Testis (tissue), 5 donors: ENCODE measurements at places on chromosomes 11 and 22. TPM values are rescaled to one million over a fixed set of nuclear protein-coding genes. Genes with fewer than 3 reads are reported as not detected.

DNA sequence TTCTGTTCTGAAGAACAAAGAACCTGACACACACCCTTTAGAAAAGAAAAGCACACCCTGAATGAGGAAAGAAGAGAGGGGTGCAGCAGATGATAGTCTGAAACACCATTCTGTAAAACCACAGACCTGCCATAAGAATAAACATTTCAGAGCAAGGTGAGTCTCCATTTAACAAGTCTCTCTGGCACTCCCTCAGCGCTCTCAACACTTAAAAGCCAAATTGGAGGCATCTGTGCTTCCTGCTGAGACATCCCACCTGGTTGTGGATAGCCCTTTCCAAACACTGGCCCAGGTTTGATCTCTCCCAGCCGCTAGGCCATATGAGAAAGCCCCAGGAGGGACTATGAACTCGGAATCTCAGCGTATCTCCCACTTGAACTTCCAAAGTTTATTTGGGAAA is 36.3 kb downstream of the ETS1 start:
- DNase-seq, result no peak

GRCh38 chr22:40128989-40129388 is 48.7 kb upstream of the TNRC6B start:
- DNase-seq, result no peak

DNA sequence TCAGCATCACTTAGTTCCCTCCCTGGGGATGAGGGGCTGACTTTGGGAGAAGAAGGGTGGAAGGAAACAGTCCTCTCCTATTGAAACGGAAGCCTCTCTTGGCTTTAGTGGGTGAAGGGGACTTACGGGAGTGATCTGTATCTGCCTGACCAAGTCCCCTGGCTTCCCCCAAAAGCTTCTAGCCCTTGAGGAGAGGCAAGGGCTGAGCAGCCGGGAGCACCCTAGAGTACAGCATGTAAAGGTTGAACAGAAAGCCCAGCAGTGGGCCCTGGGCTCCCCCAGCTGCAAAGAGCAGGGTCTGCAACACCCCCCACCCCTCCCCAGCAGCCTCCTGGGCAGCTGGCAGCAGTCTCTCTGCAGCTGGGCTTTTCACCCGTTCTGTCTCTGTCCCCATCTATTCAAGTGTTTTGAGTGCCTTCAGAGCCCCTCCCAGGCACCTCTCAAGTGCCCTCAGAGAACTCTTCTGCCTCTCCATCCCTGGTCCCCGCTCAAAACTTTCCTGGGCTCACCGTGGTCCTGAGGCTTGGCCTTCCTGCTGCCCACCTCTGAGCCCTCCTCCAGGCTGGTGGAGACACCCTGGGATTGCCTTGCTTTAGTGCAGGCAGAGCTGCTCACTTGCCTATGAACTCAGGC is 2.7 kb downstream of the CAPN5 start:
- DNase-seq, result no peak

- no peak for DNase-seq
Observed at GRCh38 chr11:117786135-117786870, 10.7 kb downstream of the DSCAML1 start.

Gene PATE2
- 1.0 TPM for total RNA-seq

- peak; percentile 24 for DNase-seq
Observed at GRCh38 chr11:13928566-13929251, 33.8 kb upstream of the SPON1 start.

Gene SLC25A18
- 11.9 TPM for total RNA-seq

DNA sequence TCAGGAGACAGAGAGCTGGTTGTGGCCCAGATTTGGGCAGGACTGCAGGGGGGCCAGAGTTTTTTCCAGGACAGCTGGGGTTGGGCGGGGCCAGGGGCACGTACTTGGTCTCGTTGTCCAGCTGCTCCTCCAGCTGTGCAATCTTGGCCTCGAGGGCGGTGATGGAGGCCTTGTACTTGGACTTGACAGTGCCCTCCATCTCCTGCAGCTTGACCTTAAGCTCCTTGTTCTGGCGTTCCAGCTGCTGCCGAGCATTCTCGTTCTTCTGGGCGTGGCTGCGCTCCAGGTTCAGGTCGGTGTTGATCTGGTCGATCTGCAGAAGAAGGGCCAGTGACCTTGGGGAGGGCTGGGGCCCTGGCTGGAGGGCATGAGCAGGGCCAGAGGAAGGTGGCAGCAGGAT is 32.1 kb downstream of the APOL1 start:
- DNase-seq, result peak; percentile 75

DNA sequence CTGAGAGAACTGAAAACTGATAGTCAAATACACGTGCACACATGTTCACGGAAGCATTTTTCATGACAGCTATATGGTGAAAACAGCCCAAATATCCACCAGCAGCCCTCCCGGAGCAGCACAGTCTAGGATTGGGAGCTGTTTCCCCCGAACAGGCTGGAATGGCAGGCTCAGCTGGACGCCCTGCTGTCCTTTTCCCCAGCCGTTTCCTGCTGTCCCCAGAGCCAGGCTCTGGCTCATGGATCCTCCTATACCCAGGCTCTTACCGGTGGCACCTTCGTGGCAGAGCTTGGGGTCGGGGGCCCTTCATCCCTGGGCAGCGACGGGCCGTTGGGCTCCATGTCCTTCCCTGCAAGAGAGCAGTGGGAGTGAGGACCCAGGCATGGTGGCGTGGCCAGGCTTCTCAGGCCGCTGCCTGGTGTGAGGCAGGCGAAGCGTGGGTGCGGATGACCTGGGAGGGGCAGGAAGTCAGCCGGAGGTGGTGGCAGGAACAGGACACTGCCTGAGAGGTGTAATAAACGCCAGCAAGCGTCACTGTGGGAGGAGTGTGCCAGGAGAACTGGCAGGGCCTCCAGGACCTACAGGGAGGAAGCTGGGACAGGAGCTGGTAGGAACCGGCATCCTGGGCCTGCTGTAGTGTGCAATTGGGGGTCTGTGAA is 38.8 kb downstream of the OSBPL5 start:
- DNase-seq, result no peak

GRCh38 chr11:27945348-27945747 is 162.6 kb downstream of the KIF18A start:
- DNase-seq, result no peak

DNA sequence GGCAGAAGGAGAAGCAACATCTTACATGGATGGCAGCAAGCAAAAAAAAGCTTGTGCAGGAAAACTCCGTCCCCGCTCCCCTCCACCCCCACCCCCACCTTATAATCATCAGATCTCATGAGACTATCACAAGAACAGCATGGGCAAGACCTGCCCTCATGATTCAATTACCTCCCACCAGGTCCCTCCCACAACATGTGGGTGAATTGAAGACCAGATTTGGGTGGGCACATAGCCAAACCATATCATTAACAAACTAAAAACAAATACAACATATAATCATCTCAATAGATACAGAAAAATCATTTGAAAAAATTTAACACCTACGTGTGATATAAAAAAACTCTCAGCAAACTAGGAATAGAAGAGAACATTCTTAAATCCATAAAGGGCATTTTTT is 88.8 kb downstream of the BUD13 start:
- no peak for DNase-seq

- DNase-seq, result peak; percentile 49
Observed at GRCh38 chr22:45010532-45010900, 711 bp upstream of the PHF21B start.

GRCh38 chr11:33017965-33018364 is 2.3 kb downstream of the DEPDC7 start:
- DNase-seq, result no peak

Gene ZFTA
- 19.5 TPM for total RNA-seq

GRCh38 chr11:83438438-83438837 is 152.3 kb upstream of the CCDC90B start:
- no peak for DNase-seq

GRCh38 chr11:1162138-1162475 is 4.4 kb downstream of the MUC5AC start:
- DNase-seq, result no peak

- DNase-seq, result no peak
Observed at GRCh38 chr11:110000031-110000502, 93.1 kb upstream of the ZC3H12C start.

GRCh38 chr11:24705474-24705873 is 208.6 kb downstream of the LUZP2 start:
- no peak for DNase-seq

- DNase-seq, result no peak
Observed at GRCh38 chr11:17807034-17807433, 72.5 kb downstream of the KCNC1 start.
